ENCODE measurements at places on chromosomes 3 and 15.

DNA sequence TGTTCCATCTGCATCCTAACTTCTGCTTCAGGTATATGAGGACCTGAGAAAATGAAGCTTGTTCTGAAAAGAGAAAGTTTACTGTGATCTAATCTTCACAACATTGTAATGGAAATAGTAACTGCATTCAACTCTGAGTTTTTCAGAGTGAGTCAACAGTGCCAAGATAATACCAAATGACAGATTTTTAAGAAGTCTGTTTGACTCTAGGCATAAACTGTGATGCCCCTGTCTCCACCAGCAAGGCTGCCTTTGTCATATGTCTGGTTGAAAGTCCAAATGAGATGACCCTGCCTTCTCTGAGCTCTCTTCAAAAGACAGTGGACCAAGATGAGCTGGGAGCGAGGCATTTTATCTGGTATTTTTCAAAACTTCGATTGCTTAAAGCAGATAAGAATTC, 44.8 kb upstream of the B3GNT5 start:
- no peak for DNase-seq

GRCh38 chr3:158443632-158444031, 127.4 kb upstream of the MLF1 start:
- no peak for DNase-seq

DNA sequence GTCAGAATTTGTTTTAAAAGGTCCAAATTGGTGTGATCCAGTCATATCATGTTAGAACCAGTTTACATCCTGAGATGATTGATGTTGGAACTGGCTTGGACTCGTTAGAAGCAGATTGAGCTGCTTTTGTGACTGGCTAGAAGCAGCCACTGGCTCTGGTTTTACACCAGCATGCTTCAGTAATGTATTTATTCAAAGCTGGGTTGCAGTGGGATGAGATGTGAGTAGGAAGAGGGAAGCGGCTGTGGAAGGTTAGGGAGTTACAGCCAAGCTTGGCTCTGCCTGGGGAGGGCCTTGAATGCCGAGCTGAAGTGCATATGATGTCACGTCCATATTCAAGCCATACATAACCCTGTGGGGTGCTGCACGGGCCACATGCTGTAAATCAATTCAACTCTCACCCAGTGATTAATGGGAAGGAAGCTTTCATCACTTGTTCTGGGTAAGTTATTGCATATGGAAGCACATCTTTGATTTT, 104.0 kb upstream of the SMAD3 start:
- no peak for DNase-seq

DNA sequence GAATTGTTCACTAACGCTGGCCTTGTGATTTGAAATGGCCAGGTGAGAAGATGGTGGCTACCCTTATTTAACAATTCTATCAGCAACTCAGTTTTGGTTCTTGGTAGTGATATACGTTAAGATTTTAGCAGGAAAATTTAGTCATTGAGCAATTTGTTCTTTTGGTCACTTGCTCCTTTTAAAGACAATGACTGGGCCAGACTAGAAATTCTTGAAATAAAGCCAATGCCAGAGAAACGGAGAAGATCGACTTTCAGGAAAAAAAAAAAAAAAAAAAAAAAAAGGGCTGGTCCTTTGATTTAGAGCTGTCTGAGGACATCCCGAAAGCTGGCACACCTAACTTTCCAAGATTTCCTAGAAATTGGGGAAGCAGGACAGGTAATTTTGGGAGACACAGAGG, 178.5 kb downstream of the FNDC3B start:
- no peak for DNase-seq

- no peak for DNase-seq
Measured at GRCh38 chr3:189914799-189915198, 205.9 kb downstream of the P3H2 start.

GRCh38 chr3:197256836-197257444, 41.5 kb downstream of the DLG1 start:
- DNase-seq, result peak; percentile 43

DNA sequence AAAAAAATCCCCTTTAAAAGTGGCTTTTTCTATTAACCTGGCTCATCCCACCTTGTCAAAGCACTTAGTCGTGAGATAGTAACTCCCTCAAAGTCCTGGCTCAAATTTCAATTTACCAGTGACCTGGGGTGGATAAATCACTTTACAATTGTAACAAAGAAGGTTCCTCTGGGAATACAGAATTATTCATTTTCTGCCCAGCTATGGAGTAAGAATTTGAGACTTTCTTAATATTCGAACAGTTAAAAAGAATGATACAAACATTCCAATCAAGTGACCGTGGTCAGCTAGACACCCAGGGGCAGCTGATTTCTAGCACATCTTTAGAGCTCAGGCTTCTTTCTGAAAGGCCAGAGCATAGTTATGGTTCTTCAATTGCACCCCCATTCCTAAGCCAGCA, 291.0 kb upstream of the TGFBR2 start:
- no peak for DNase-seq

- no peak for DNase-seq
Measured at GRCh38 chr3:186839874-186840641, 2.5 kb upstream of the ADIPOQ start.

- no peak for DNase-seq
Measured at GRCh38 chr3:12708584-12709192, 44.8 kb upstream of the RAF1 start.

DNA sequence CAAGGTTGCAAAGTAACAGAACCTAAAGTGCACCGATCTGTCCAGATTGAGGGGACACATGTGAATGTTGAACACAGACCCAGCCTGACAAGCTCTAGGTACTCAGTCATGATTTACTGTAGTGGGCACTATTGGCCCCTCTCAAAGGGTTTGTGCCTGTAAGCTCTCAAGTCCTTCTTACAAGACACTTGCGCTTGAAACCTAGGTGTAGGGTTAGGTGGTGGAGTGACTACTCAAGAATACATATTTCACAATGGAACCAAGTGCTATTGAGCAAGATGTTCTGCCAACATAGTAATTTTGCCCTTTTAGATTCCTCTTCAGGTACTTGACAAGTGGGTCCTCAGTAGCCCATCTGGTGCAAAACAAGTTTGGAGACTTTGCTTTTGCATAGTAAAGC, 169.9 kb downstream of the AKAP13 start:
- no peak for DNase-seq

GRCh38 chr3:110944782-110945181, 126.8 kb upstream of the NECTIN3 start:
- no peak for DNase-seq

DNA sequence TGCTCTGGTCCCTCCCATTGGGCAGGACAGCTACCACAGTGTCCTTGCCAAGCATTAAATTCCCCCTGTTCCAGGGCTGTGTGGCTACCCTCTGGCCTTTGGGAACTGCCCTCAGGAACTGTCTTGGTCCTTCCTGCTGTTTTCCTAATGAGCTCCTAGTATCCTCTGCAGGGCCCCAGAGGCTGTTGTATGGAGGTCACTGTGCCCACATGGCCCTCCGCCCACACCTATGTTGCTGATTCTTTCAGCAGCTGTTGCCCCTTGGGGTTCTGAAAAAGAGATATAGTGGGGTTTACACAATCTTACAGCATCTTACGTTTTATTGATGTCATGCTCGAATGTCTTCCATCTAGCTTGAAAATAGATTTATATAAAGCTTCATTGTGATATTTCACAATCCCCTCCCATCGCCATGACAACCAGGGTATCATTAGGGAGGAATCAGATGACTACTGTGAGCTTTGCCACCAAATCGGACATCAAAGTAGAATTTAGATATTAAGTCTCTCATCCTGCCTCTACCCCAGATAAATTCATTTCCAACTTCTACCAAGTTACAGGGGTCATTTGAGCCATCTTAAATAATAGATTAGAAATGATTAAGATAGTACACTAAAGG, 97.1 kb upstream of the NR2E3 start:
- no peak for DNase-seq

GRCh38 chr15:94587113-94587512, 355.8 kb downstream of the MCTP2 start:
- no peak for DNase-seq

- DNase-seq, result no peak
Measured at GRCh38 chr3:120425572-120426250, 25.1 kb downstream of the FSTL1 start.

DNA sequence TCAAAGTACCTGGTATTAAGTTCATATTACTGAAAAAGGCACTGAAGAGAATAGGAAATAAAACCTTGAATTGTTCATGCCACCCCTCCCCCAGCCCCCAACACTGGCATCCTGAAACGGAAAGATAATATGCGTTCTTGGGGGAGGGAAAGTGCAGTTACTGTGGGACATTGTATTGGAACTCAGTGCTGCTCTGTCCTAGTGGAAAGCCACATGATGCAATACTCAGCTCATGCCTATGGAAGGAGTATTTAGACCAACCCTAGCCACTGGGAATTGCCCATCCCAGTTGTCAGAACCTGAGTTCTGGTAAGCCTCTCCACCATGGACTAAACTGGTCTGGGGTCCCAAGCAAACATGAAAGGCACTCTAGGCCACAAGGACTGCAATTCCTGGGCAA, 680.8 kb upstream of the BCHE start:
- no peak for DNase-seq

All from NCI-H1105 (cell line).